Activated CD4-positive, alpha-beta T cell treated with anti-CD3 and anti-CD28 coated beads, Interleukin-2, amount 50 U/mL, for 48 hours (primary cell): ENCODE measurements at places on chromosomes 11 and 22.

- DNase-seq = no peak
Observed at GRCh38 chr11:24679821-24680351, 183.0 kb downstream of the LUZP2 start.

DNA sequence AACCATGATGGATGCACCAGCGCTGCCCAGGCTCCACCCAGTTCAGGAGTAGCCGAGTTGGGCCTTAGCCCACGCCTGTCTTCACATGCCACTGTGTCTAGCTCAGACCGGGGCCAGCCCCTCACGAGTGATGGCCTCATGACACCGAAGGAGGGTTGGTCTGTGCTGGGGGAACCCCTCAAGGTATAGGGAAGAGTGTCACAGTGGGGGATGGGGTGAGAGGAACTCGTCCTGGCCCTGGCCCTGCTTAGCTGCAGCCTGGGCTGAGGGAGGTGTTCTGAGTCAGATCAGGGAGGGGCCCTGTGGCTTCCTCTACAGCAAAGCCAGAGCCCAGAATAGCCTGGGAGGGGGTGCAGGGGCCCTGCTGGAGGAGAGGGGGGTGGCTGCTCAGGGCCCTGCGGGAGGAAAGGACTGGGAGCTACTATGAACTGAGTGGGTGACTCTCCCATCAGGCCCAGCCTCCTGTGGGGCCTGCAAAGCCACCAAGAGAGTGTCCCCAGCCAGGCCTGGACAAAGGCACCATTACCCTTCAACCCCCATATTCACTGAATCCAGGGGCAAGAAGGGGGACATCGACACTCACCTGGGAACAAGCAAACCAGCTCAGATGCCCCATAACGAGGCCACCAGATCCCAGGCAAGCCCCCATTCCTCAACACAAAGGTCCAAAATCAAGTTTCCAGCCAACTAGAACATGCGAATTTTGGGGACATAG lies 41.2 kb downstream of the IGLL5 start:
- peak; percentile 40 for DNase-seq

GRCh38 chr22:19930551-19931486 lies 10.8 kb upstream of the COMT start:
- no peak for DNase-seq

DNA sequence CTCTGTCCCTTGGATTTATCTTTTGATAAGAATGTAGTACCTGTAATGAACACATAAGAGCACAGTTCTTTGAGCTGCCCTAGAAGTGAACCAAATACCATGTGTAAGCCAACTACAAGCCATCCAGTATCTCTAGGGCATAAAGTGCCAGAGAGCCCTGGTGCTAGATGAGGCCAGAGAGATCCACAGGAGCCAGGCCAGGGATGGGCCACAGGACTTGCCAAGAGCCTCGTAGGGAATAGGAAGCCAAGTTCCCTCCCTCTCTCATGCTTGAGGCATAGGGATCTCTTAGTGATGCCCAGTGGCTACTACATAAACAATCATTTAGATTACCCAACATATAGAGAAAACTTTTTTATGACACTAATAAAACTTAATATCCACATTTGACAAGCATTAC lies 64.8 kb upstream of the FAR1 start:
- DNase-seq = no peak
